ENCODE measurements at places on chromosomes 6 and 20. TPM values are rescaled to one million over a fixed set of nuclear protein-coding genes. Genes with fewer than 3 reads are reported as not detected.

- no peak for DNase-seq
Observed at GRCh38 chr6:43940393-43941087, 170.5 kb downstream of the VEGFA start.

- no peak for DNase-seq
Observed at GRCh38 chr6:109963598-109964170, 14.4 kb upstream of the GPR6 start.

- DNase-seq = no peak
Observed at GRCh38 chr6:100509101-100509500, 44.4 kb upstream of the SIM1 start.

DNA sequence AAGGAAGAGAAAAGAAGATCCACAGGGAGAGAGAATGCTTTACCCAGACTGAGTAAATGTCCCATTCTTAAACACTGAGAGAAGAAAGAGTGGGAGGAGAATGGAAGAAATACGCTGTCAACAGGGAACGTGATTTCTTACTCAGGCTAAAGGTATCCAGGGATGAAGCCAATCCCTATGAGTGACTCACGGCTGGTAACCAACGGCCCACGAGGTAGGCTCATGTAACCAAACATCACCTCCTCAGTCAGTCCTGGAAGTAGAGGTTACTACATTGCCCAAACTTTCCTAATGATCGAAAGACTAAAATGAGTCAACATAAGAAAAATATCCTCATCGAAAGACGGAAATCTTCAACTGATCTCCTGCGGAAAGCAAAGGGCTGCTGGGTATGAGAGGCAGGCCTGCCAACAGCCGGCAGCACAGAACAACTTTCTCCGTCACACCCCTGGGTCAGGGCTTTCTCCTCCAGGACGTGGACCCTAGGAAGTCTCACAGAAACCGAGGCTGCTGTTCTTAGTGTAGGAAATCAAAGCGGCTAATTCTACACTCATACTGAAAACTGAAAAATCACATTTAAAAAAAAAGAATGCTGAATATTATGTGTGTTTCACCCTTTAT is 292.6 kb downstream of the GMDS start:
- DNase-seq = peak; percentile 65

DNA sequence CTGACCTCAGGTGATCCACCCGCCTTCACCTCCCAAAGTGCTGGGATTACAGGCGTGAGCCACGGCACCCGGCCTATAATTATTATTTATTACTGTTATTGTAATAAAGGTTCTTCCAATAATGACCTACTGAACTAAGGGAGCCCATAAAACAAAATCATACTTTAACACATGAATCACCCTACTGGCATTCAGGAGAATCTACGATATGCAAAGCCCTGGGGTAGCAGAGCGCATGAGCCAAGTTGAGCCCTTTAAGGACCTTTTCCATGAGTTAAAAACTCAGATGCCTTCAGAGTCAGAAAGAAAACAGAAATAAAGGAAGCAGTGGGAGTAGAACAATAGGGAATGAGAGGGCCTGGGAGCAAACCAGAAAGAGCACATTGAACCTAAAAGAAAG is 41.5 kb downstream of the SNRPB start:
- peak; percentile 10 for DNase-seq

DNA sequence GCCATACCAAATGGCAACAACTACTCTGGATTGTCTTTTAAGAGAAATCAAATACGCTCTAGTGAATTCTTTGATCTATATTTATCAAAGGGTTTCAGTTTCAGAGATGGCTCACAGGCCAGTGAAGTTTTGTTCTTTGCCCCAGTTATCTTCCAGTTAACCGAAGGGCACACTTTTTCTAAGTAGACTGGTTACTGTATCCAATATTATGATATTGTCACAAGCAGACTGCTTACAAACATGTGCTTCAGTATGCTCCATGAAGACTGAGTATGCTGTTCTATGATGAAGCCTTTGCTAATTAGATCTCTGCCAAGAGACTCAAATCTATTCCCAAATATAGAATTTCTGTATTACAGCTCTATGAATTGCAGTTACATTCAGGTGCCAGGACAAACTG is 181.1 kb downstream of the REV3L start:
- DNase-seq = no peak

GRCh38 chr6:56263596-56264315 is 16.4 kb upstream of the COL21A1 start:
- no peak for DNase-seq

GSTA3 gene
- total RNA-seq = not detected

DNA sequence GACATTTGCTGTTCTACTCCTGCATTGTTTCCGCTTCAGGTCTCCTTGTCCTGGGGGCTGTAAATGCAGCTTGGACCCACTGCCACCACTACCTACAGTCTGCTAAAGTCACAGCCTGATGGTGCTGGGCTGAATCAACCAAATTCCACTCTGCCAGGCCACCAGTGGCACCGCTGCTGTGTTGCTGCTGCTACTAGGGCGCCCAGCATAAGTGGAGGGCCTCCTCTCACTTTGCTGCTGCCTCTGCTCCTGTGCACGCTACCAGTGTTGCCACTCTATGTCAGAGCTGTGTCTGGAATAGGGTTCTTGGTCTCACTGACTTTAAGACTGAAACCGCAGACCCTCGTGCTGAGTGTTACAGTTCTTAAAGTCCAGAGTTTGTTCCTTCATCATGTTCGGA is 1.4 kb upstream of the SSR1 start:
- DNase-seq = no peak

ZFAND3 gene
- total RNA-seq = 17.7 TPM

GRCh38 chr6:150252714-150253444 is 110.0 kb downstream of the PPP1R14C start:
- DNase-seq = no peak

DNA sequence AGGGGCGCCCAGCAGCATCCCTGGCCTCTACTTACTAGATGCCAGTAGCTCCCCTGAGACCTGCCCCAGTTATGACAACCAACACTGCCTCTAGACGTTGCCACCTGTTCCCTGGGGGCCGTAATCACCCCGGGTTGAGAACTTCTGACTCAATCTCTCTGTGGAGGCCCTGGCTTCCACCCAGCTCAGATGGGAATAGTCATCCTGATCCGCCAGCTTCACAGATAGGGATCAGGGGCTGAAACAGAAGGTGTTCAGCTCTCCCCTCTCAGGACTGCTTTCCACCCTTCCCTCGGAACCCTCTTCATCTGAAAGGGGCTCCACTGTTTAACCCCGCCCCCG is 3.3 kb downstream of the CAPN11 start:
- no peak for DNase-seq

PPP1R14C gene
- total RNA-seq = not detected

GZF1 gene
- 19.4 TPM for total RNA-seq

PPP1R10 gene
- total RNA-seq = 70.4 TPM

TTPAL gene
- total RNA-seq = 22.9 TPM

VSX1 gene
- not detected for total RNA-seq

TCF15 gene
- not detected for total RNA-seq

DNA sequence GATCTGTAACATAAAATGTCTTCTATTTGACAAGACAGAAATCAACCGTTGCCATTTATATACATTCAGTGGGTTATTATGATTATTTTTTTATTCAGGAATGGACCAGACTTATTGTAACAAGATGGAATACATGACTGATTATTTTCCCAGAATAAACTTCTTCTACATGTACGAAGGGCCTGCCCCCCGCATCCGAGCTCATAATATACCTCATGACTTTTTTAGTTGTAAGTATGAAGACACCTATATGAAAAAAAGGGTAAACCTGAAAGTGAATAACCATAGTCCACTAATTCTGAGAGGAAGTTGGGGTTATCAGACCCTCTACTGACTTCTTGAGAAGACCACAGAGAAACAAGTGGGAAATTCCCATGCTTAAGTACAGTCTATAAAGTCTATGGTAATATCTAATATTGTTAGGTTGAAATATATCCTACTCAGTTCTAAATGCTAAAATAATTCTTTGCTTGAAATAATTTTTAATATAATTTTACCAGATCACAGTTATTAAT is 15.9 kb downstream of the OR2A4 start:
- no peak for DNase-seq

DNA sequence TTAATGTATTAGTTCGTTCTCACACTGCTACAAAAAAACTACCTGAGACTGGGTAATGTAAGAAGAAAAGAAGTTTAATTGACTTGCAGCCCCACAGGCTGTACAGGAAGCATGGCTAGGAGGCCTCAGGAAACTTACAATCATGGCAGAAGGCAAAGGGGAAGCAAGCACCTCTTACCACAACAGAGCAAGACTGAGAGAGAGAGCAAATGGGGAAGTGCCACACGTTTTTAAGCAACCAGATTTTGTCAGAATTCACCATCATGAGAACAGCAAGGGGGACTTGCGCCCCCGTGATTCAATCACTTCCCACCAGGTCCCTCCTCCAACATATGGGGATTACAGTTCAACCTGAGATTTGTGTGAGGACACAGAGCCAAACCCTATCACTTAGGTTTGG is 70.8 kb upstream of the SRSF6 start:
- no peak for DNase-seq

CST4 gene
- total RNA-seq = 0.32 TPM

MMP24 gene
- 0.43 TPM for total RNA-seq

DNA sequence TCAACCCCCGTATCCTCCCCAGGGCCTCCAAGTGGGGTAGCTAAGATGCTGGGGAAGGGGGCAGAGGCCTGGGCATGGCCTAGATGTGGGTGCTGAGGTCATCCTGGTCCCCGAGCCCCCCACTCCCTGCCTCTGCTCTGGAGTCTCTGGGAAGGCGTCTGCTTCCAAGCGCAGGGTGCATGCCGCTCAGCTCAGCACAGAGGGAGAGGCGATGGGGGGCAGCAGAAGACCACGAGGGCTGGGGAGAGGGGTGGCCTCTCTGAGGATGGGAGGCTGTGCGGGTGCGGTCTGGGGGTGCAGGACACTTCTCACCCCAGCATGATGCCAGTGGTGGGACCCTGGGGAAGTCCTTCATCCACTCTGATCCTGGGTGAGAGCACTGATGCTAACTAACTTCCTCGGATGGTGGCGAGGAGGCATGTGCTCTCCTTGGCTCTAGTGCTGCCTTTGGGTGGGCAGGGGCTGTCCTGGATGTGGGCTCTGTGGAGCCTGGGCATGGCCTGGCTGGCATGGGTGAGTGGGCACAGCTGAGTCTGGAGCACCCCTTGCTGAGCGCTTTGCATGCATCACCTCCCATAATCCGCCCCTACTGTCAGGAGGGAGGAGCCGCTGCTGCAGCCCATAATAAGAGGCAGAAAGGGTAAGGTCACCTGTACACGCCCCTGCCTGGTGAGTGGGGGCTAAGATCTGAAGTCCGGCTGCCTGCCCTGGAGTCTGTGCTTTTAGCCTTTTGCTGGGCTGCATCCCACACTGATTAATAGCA is 34.7 kb downstream of the EFCAB8 start:
- DNase-seq = no peak

DNA sequence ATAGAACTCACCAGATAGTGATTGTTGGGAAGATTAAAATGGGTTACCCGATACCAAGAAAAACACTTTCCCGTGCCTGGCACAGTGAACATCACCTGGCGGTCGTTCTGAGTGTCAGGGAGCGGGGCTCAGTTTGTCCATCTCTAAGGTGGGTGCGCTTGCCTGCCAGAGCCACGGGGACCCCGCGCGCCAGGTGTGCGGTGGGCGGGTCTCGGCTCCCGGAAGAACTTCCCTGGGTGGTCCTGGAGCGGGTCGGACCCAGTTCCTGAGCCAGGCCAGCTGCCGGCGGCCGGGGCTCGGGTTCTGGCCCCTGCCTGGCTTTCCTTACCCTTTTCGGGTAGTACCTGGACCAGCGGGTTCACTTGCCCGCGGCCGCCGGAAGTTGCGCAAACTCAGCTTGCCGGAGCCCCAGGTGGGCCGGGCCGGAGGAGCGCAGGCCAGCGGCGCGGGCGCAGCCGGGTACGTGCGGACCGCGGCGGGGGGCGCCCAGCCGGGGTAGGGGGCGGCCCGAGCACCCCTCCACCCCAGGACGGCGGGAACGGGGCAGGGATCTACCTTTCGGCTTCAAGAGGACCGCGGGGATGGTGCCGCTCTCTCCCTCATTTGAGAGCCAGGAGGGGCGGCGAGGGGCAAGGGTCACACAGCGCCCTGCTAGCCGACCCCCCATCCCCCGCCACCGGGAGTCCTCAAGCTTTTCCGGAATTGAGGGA is 7.5 kb downstream of the FAM110A start:
- DNase-seq = peak; percentile 30

GRCh38 chr6:137358273-137358672 is 135.9 kb downstream of the OLIG3 start:
- no peak for DNase-seq

GRCh38 chr6:67412035-67412434 is 1223.0 kb upstream of the ADGRB3 start:
- no peak for DNase-seq

GRCh38 chr20:35840421-35840820 is 68.6 kb downstream of the PHF20 start:
- DNase-seq = no peak

TMEM74B gene
- total RNA-seq = not detected

- no peak for DNase-seq
Observed at GRCh38 chr20:33964441-33964840, 29.3 kb upstream of the RALY start.

DLL1 gene
- 0.86 TPM for total RNA-seq

GRCh38 chr20:3902446-3902845 is 13.3 kb downstream of the PANK2 start:
- no peak for DNase-seq

- peak; percentile 32 for DNase-seq
Observed at GRCh38 chr6:158372574-158372973, 60.3 kb downstream of the TULP4 start.

DNA sequence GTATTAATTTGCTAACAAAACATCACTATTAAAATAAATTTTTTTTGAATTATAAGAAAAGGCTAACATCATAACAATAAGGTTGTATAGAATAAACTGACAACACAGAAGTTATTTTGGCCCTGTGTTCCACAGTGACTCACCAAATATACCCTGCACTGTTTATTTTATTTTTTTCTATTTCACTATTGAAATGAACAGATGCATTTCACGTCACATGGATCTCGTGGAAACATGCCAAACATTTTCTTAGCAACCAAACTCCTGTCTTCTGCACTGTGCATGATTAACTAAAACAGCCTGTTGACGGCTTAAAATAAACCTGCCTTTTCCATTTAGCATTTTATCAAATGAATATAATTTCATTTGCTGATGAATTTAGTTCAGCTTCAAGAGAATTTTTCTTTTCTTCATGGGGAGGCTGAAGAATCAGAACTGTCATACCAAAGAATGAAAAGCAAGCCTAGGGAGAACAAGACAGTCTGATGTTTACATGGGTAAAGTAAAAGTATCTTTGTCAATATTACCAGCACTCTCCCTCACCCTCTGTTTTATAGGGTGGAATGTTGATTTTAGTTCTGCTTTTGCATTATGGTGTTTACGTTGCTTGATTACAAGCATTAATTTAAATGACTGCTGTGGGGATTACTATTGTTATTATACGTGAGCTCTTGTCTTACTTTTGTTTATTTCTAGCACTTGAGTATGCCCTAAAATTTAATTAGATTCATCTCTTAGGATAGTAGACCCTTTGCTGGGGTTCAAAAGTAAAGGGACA is 115.3 kb downstream of the LCA5 start:
- peak; percentile 86 for DNase-seq
